ENCODE measurements at places on chromosomes 4 and X. TPM values are rescaled to one million over a fixed set of nuclear protein-coding genes. Genes with fewer than 3 reads are reported as not detected.

Gene C4orf36
- 0.74 TPM for polyA plus RNA-seq

Gene CYLC1
- not detected for polyA plus RNA-seq

Gene AFP
- not detected for polyA plus RNA-seq

Gene PDCL2
- polyA plus RNA-seq, result not detected

Gene SOWAHB
- polyA plus RNA-seq, result 2.8 TPM

Gene PABPC4L
- polyA plus RNA-seq, result 0.45 TPM

Gene IRF2
- polyA plus RNA-seq, result 12.6 TPM

Gene RHOXF2B
- not detected for polyA plus RNA-seq

Gene MED14
- 7.6 TPM for polyA plus RNA-seq

Gene GBA3
- polyA plus RNA-seq, result 0.05 TPM

Gene RAB33B
- polyA plus RNA-seq, result 3.8 TPM

Gene MAP7D2
- 0.11 TPM for polyA plus RNA-seq

Gene MEPE
- polyA plus RNA-seq, result not detected

Gene ZFX
- polyA plus RNA-seq, result 10.8 TPM

Gene METAP1
- 15.4 TPM for polyA plus RNA-seq

Gene DCX
- polyA plus RNA-seq, result 0.05 TPM

Gene FGF5
- polyA plus RNA-seq, result 0.03 TPM

Gene CLIC2
- 12.8 TPM for polyA plus RNA-seq

Gene SASH3
- polyA plus RNA-seq, result 10.7 TPM

Gene ERAS
- polyA plus RNA-seq, result not detected

Gene SPARCL1
- polyA plus RNA-seq, result 144 TPM

Gene CYTL1
- 0.22 TPM for polyA plus RNA-seq

Gene RAB40AL
- not detected for polyA plus RNA-seq

Gene CXorf38
- 7.0 TPM for polyA plus RNA-seq

Gene DOCK11
- polyA plus RNA-seq, result 35.8 TPM

Gene NALF2
- 0.09 TPM for polyA plus RNA-seq

Gene NAP1L2
- polyA plus RNA-seq, result 2.0 TPM

Gene TRO
- polyA plus RNA-seq, result 2.3 TPM

Gene SLIT2
- 5.2 TPM for polyA plus RNA-seq

Gene FGA
- 0.34 TPM for polyA plus RNA-seq

Gene TTC29
- 0.06 TPM for polyA plus RNA-seq

Gene TMEM35A
- polyA plus RNA-seq, result 0.24 TPM

Gene CXCL5
- polyA plus RNA-seq, result 0.34 TPM

Gene VBP1
- 14.2 TPM for polyA plus RNA-seq

Gene CCDC120
- polyA plus RNA-seq, result 1.4 TPM

Gene RTL9
- polyA plus RNA-seq, result 0.04 TPM

Gene ZMAT1
- 6.3 TPM for polyA plus RNA-seq

Gene CENPI
- 2.1 TPM for polyA plus RNA-seq

Gene BMP3
- polyA plus RNA-seq, result 0.21 TPM

Gene TMEM164
- polyA plus RNA-seq, result 11.5 TPM

Gene CFI
- polyA plus RNA-seq, result 21.4 TPM

Gene KCTD8
- 0.45 TPM for polyA plus RNA-seq

Gene UGT2B17
- polyA plus RNA-seq, result 0.56 TPM

Gene SHOX
- not detected for polyA plus RNA-seq

Gene DUSP21
- not detected for polyA plus RNA-seq

Gene SUPT20HL1
- not detected for polyA plus RNA-seq

Gene CCNA2
- polyA plus RNA-seq, result 0.41 TPM

Gene FRMD7
- not detected for polyA plus RNA-seq

Gene PCDH18
- polyA plus RNA-seq, result 11.7 TPM

Gene KLKB1
- polyA plus RNA-seq, result 0.28 TPM

Gene ZNF141
- polyA plus RNA-seq, result 2.6 TPM

Gene GJB1
- 102 TPM for polyA plus RNA-seq

Gene KIT
- polyA plus RNA-seq, result 0.34 TPM

Gene BTC
- 1.7 TPM for polyA plus RNA-seq

Gene CENPVL1
- not detected for polyA plus RNA-seq

Data from adipose tissue (tissue), 3 donors.